NCI-H2029 (cell line): ENCODE measurements at places on chromosomes 3 and 15.

GRCh38 chr15:84947947-84948830 lies 33.5 kb upstream of the PDE8A start:
- no peak for DNase-seq

DNA sequence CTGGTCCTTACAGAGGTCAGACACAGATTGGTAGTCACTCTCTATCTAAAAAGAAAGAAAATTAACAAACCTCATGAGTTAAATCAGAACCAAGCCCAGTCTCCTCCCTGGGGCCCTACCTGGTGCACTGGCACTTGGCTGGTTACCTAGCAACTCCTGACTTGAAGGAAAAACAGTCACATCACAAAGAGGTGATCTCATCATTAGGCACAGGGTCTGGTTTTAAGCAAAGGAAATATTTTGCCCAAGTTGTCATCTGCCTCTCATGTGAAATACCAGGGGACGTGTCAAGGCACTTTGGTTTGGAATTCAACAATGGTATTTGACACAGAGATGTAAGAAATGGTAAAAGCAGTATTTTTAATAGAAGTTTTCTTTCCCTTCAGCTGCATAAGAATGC lies 47.7 kb upstream of the FMN1 start:
- peak; percentile 13 for DNase-seq

DNA sequence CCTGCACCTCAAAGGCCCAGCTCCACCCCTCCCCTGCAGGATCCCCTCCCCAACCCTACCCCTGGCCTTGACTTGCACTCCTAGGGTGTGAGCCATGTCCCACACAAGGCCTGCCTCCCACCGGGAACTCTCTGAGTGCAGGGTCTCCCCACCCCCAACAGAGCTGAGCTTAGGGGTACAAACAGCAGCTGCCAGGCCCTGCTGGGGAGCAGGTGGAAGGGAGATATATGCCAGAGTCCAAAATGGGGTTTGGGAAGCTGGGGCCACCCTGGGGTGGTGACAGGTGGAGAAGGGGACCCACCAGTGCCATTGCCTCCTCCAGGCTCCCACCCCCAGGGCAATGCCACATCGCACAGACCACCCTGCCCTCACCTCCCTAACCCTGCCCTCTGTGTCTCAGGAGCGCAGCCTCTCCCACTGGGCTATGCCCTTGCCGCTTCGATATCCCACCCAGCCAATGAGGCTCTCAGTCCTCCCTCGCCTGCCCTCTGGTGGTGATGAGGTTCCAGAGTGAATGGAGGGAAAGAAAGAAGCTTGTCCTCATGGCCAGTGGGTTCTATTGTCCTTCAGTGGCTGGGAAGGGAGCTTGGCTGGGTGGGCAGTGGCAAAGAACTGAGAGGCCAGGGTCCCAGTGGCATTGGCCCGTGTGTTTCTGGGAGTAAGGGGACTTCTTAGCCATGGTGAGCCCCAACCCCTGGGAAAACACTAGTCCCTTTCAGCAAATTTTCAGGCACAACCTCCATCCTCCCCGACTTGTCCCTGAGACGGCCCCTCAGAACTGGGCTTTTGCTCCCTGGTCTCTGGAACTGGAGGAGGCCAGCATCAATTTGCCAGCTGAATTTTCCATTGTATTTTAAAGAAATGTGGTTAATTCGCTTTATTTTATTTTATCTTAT lies 46.8 kb downstream of the CYP11A1 start:
- DNase-seq = peak; percentile 8

- DNase-seq = no peak
Measured at GRCh38 chr3:21744793-21745192, 6.2 kb downstream of the ZNF385D start.

GRCh38 chr15:94692710-94693109 lies 461.3 kb downstream of the MCTP2 start:
- DNase-seq = no peak

DNA sequence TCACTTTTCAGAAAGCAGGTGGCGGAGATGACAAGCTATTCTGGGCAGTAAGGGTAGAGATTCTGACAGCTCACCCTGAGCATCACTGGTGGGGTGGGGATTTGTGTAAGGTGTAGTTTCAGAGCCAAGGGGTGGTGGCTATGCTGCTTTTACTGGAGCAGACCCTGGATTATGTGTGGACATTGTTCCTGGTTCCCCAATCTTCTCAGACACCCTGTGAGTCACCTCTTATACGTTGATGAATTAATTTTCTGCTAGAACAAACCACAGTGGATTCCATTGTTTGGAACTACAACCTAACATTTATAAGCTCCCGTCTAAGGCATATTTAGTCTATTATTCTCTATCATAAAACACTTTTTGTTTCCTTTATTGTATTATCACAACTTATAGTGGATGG lies 169.5 kb upstream of the COL8A1 start:
- no peak for DNase-seq

DNA sequence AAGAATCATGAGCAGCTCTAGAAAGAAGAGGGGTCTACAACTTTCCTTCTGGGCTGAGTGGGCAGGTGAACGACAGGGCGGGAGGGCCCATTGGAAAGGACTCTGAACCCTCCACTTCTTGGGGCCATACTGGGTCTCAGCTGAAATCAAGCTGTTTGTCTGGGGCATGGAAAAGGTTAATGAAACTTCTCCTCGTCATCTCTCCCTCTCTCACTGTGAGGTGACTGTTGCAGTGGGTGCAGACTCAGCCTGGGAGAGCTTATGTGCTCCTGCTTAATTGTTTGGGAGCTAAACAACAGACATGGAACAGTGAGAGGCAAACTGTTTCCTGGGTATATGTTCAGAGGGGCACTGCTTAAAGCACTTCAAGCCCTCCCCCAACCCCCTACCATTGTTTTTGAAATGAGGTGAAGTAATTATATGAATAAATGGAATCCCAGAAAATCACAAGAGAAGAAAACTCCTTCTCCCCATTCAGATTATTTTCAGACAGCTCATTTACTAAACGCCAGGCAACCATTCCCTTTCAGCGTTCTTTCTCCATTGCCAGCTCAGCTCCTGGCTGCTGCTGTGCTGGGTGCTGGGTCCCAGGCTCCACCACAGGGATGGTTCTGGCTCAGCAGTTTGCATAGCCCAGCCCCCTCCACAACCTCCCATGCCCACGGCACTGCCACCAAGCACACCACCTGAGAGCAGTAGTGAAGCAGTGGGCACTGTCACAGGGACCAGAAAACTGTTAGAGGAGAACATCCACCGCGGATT lies 444.9 kb upstream of the TBL1XR1 start:
- DNase-seq = no peak

- DNase-seq = peak; percentile 69
Measured at GRCh38 chr3:134485075-134485717, 589 bp downstream of the ANAPC13 start.

DNA sequence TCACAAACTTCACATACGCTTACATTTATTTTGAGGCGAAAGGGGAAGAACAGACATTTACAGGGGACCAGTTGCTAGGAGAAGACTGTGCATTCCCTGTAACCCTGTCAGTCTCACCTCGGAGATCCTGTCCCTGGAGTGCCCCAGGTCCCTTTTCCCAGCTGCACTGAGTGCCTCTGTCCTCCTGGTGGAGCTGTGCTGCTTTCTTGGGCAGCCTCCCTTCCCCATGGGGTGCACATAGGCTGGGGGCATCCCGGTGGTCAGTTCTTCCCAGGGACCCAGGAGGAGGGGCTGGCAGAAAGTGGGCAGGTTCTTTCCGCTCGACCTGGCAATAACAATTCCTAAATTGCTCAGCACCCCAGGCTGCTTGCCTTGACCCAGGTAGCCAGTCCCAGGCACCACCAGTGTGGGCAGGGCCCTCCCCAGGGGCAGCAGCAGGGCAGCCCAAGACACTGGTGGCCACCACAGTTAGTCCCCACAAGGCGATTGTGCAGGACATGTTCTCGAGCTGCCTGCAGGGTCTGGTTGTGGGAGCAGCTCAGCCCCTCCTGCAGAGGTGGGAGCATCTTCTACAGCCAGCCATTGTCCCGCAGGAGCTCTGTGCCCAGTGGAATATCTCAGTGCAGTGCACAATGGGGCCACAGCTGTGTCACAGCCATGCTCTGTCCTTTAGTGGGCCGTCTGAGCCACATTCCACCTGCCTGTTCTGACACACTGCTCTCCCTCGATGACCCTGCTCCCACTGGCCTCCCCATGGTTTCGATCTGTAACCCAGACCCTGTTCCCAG lies 36.3 kb downstream of the APBA2 start:
- DNase-seq = no peak

DNA sequence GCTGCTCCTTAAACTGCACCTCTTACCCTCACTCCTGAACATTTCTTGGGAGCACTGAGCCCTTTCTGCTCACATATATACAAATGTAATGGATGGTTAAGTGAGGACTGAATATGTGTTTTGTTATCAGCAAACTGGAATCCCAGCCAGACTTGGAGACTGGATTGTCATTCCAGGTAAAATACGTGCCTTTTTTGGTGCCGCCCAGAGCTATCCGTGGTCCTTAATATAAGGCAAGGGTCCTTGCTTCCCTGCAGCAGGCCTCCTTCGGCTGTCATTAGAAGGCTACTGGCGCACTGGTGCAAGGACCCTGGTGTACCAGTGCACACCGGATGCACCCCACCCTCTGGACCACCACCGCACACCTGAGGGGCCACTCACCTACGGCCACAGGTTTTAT lies 1.1 kb upstream of the GABRB3 start:
- no peak for DNase-seq

DNA sequence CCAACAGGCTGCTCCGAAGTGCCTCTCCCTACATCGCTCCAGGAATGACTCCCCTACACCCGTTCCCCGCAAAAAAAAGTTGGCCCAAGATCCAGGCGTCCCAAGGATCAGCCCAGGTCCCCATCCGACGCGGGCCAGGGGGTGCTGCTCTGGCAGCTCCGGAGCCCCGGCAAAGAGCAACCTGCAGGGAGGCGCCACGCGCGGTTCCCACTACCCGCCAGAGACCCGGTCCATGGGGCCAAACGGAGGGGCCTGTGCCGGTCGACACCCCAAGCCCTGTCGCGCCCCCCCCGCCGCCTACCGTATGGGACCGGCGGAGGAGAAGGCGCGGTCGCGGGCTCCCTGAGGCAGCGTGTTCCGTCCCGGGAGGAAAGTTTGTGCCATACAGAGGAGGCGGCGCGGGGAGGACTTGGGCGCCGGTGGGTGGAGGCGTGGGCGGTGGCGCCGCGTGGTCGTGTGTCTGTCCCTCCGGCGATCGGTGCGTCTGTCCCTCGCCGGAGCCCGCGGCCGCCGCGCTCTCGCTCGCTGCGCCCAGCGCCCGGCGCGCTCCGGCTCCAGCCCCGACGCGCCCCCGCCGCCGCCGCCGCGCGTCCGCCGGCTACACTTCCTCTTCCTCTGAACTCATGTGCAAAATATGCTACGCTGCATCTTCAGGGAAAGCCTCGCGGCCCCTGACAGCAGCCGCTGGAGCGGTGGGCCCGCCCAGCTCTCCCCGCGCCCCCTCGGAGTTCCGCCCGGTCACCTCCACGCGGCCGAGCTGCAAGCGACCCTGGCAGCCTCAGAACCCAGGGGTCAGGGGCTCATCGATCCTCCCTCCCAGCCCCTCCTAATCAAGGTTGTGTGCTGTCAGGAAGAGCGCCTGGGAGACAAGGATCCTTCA lies at the start of gene RFTN1:
Gene RFTN1 (minus strand): TSS at position 559 of the 880 bp plus-strand sequence. CDS start 19,830 bp downstream, outside the sequence.
- DNase-seq = peak; percentile 52

GRCh38 chr15:35182841-35183479 lies 97.9 kb upstream of the NANOGP8 start:
- no peak for DNase-seq

DNA sequence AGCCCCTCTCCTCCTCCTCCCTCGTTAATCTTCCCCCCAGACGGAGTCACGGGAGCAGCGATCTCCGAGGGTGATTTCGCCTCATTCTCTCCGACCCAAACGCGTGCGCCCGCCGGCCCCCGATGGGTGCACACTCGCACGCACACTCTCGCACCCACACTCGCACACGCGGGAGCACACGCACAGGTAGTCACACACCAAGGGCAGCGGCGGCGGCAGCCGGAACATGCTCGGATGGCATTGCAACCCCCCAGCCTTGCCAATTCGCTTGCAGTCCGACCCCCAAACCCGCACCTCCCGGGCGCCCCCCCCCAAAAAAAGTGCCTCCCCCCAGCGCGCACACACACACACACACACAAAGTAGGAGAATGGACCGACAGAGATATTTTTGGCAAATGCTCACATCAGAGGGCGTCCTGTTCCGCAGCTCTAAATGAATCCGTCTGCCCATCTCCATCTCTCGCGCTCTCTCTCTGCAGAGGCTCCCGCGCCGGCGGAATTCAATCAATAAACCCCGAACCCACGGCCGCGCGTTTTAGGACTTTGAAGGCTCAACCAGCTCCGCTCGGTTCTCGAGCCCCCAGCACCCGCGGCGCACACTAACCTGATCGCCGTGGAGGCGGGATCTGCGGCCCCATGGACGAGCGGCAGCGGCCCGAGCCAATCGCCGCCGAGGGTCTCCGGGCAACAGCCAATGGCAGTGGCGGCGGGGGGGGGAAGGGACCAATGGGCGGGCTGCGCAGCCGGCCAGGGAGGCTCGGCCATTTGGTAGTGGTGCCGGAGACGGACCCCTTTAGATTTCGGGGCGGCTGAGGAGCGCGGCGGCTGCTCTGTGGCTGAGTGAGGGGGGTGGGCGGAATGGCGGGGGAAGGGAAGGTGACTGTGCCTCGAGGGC lies at the start of gene ANP32A:
Gene ANP32A (minus strand): TSS at position 601 of the 895 bp plus-strand sequence. CDS start 144 bp downstream, at position 457.
- peak; percentile 79 for DNase-seq

- no peak for DNase-seq
Measured at GRCh38 chr3:18900994-18901393, 247.3 kb upstream of the KCNH8 start.

GRCh38 chr3:147773116-147773630 lies 364.0 kb downstream of the ZIC1 start:
- no peak for DNase-seq

- DNase-seq = no peak
Measured at GRCh38 chr3:31687020-31687802, 154.5 kb downstream of the STT3B start.

DNA sequence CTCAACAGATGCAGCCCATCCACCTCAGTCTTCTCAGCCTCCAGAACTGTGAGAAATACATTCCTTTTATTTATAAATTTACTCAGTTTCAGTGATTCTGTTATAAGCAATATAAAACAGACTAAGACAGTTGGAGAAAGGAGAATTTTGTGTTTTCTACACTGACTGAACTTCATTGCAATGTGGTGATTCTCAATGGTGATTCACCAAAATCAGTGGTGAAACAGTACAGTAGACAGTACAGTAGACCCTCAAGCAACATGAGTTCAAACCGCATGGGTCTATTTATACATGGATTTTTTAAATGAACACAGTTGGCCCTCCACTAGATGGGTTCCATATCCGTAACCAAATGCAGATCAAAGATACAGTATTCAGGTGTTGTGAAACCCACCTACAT lies 403.1 kb upstream of the TGFBR2 start:
- no peak for DNase-seq
